ENCODE measurements at places on chromosomes 5 and 9. TPM values are rescaled to one million over a fixed set of nuclear protein-coding genes. Genes with fewer than 3 reads are reported as not detected.
A peak's percentile ranks its signal among the peaks of the same experiment; 100 is the strongest.

GZMA gene
- total RNA-seq, result 3.9 TPM

MVB12B gene
- 16.1 TPM for total RNA-seq

GRM6 gene
- not detected for total RNA-seq

PCDHA5 gene
- 0.06 TPM for total RNA-seq

CCL27 gene
- total RNA-seq, result not detected

KIF27 gene
- 3.2 TPM for total RNA-seq

SH3RF2 gene
- 54.9 TPM for total RNA-seq

DNA sequence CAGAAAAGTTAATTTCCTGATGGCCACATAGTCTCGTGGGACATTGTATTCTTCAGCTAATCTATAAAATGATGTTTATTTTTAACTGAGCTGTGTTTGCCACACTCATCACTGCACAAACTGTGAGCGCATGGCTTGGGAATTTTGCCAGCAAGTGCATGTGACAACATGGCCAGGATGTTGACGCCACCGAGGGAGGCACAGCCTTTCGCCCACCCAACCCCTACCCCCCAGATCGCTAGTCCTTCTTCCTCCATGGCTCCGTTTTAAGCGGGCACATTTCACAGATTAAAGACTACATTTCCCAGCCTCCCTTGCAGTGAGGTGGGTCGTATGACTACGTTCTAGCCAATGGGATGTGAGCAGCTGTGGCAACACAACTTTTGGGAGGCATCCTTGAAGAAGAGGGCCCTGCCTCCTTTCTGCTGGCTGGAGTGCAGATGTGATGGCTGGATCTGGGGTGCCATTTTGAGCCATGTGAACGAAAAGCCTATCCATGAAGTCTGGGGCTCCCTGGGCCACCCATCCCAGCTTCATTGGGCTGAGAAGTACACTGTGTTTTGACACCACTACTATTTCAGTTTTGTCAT, 7.9 kb downstream of the NRARP start:
- peak; percentile 79 for DNase-seq

DNA sequence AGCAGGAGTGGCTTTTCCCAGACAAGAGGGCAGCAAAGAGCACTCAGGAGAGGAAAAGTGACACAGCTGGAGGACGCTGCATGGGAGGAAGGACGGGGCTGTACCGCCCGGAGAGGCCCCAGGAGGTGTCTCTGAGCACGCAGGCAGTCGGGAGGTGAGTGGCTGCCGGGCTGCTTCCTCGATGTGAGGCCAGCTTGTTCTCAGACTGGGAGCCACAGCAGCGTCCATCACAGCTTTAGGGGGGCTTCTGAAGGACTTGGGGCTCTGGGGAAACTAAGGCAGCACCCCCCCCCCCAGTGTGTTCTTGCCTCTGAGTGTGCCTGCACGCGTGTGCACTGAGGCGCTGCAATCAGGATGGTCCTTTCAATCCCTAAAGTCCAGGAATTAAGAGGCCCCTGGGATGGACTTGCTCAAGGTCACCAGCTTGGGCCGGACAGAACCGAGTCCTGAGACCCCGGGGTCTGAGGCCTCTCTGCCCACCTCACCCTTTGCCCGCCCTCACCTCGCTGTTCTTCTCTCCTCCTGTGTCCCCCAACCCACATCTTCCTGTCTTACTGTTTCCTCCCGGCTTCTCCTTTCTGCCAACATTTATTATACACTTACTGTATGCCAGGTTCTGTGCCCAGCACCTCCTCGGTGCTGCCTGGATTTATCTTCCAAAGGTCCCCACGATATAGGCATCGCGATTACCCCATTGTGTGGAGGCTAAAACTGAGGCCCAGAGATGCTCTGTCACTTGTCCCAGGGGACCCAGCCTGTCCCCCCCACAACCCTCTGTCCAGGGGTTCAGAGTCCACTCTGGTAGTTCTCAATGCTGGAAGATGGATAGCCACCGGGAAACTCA, 32.9 kb downstream of the FAM163B start:
- DNase-seq, result no peak

DNA sequence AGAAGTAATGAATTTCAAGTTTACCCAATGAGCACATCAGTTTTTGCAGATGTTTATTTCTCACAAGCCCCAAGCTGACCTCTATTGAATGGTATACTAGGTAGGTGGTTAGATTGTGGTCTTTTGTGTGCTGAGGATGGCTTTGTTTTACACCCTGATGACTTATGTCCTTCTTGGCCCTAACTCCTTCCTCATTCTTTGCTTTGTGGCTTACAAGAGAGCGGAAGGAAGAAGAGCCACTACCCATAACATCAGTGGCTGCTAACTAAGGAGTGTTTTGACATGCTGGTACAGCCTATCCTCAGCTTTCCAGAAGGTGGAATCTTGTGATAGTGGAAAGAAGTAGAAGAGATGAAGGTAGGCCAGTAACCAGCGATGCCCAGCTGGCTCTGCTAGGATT, 85.7 kb upstream of the NTRK2 start:
- no peak for DNase-seq

DND1 gene
- 1.0 TPM for total RNA-seq

BAAT gene
- not detected for total RNA-seq

GRCh38 chr5:131204964-131205363, 34.2 kb downstream of the LYRM7 start:
- no peak for DNase-seq

GRCh38 chr5:129112295-129112694, 17.7 kb downstream of the ISOC1 start:
- no peak for DNase-seq

GRCh38 chr5:134136771-134137170, 22.3 kb downstream of the TCF7 start:
- peak; percentile 2 for DNase-seq

DNA sequence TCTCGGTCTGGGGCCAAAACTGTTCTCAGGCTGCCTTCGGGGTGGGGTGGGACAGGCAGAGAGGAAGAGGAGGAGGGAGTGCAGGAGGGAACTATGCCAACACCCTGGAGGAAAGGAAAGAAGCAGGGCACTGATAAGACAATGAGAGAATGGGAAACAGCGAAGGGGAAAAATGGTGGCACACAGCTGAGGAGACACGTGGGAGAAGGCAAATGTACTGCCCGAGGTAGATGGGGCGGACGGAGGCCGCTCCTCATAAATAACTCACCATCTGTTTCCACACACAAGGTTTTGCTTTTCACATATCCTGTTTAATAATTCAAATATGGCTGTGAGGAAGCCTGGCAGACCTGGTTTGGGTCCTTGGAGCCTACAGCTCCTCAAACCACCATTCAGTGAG, 148.2 kb upstream of the LRRTM2 start:
- no peak for DNase-seq

GRCh38 chr5:98713027-98713426, 60.4 kb upstream of the RGMB start:
- DNase-seq, result no peak

- DNase-seq, result no peak
These were observed 1252.5 kb downstream of the EFNA5 start for GRCh38 chr5:106418196-106418595.

DNA sequence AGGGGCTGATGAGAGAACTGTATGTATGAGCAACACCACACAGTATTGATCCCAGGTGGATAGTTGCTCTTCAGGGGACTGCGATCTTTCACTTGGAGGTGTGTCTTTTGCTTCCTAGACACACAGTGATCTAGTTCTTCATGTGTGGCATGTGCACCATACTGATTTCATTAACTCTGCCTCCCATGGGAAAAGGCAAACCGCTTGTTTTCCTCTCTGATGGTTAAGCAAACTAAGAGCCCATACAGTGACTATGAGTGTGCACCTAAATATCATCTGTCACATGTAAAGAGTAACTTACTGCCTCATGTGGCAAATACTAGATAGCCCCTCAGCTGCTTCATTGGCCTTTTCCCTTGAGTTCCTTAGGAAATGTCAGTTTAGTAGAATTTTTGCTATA, 147.3 kb downstream of the TLE4 start:
- DNase-seq, result no peak

DNA sequence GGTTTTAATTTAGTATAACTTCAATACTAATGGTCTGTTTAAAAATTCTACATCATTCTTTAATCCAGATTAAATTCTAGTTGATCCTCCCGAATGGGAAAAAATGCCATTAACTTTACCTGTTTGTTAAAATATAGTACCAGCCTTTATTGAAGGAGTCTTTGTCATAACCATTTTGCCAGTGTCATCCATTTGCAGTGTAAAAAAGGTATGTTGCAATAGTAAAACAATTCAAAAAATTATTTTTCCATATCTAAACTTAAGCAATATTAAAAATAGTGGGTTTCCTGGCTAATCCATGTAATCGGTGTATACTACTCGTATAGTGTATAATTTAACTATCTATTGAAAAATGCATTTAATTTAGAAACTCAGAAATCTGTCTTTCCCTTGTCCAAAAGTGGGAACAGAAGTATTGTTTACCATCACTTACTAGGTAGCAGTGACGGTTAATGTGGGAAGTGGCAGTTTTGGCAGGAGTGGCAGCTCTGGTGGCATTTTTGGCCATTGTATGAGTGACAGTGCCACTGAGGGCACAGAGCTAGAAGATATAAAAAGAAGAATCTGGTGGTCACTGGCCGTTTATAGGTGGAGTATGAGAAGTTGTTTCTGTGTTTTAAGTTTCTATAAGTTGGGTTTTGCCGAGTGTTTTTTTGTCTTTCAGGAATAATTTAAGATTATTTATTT, 1.9 kb downstream of the AP3S1 start:
- no peak for DNase-seq

UGT3A1 gene
- total RNA-seq, result not detected

- no peak for DNase-seq
These were observed 8.7 kb downstream of the STKLD1 start for GRCh38 chr9:133384736-133385321.

GRCh38 chr5:172816925-172817562, 17.0 kb upstream of the ERGIC1 start:
- DNase-seq, result no peak

DNA sequence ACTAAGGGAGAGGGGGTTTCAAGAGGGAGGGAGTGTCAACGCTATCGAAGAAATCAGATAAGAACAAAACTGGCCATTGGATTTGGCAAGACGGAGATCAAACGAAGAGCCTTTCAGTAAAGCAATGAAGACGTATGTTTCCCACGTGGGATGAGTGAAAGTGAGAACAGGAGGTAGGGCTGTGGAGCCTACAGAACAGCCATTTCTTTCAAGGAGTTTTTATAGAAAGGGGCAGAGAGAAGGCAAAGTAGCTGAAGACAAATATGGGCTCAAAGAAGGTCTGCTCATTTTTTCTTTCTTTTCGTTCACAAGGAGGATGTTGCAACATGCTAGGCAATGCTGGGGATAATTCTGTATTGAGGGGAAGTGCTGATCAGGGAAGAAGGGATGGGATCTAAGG, 98.3 kb downstream of the SUSD1 start:
- DNase-seq, result no peak

- no peak for DNase-seq
These were observed 32.1 kb downstream of the USP20 start for GRCh38 chr9:129867136-129868022.

ISL1 gene
- total RNA-seq, result 0.52 TPM

DNA sequence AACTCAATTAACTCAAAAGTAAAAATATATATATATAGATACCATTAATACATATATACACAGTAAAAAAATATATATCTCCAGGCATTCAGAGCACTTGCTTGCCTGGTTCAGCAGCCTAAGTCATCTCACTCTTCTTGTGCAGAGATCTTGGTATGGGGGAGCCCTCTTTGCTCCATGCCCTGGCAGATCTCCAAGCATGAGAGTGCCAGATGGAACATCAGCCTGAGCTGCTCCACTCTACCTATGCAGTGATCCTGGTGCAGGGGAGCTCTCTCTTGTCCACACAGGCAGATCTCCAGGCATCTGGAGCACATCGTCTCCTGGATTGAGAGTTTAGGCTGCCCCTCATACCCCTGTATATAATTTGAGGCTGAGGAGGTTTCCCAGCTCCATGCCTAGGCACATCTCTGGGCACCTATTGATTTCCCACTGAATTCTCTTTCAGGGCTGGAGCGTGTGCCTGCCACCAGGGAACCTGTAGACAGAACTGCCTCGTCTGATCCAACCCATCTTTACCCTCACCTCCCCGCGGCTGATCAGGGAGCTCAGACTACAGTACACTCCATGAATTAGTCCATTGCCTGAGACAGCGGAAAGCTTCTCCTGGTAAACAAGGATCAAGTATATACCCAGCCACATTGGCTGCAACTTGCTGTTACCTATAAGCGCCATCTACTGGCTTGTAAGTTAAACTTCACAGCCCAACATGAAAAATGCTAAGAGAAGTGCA, 342.4 kb upstream of the GRIA1 start:
- DNase-seq, result no peak

TRUB2 gene
- total RNA-seq, result 28.7 TPM

- no peak for DNase-seq
These were observed 91.7 kb downstream of the MACROH2A1 start for GRCh38 chr5:135307143-135307903.

DNA sequence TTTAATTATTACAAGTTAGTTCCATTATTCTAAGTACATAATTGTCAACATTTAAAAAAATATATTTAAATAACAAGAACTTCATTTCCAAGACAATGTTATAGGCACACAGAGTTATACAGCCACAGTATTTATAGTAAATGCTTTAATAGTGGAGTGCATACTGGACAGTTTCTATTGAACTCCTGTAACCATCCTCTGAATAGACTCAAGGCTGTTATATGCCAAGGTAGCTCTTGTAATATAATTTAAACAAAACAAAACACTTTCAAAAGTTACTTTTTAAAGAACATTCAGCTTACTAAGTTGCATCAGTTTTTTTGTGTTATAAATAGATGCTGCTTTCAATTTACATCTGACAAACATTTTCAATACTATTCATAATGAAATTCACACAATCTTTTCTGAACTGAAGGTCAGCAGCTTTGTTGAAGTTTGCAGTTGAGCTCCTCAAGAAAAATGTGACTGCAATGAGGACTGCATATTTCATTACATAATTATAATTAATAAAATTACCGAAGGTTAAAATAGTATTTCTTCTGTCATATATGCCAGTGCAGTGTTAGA, 549.9 kb upstream of the CYLC2 start:
- no peak for DNase-seq

MOB3B gene
- total RNA-seq, result 42.2 TPM

- DNase-seq, result no peak
These were observed 90.5 kb upstream of the AGXT2 start for GRCh38 chr5:35138232-35138631.

DNA sequence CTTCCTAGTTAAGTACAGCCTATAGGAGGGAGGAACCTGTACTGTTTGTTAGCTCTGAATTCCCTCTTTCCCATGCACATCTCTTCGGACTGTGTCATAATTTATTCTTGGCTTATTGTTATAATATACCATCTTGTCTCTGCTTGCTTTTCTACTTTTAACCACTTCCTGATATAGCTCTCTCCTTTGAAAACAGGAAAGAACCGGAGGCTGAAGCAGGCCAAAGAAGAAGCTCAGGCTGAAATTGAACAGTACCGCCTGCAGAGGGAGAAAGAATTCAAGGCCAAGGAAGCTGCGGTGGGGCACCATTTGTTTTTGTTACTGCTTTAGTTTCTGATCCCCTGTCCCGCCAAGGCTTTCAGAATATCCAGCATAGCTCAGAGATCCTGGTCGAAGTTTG, 4.8 kb downstream of the ATP6V1G1 start:
- peak; percentile 29 for DNase-seq

- DNase-seq, result peak; percentile 46
These were observed 72.5 kb upstream of the PCA3 start for GRCh38 chr9:76691517-76692313.

- no peak for DNase-seq
These were observed 97.5 kb upstream of the ARAP3 start for GRCh38 chr5:141779503-141779973.

- no peak for DNase-seq
These were observed 1035.2 kb upstream of the ARRDC3 start for GRCh38 chr5:92418341-92418740.
